Stimulated activated CD8-positive, alpha-beta memory T cell treated with anti-CD3 and anti-CD28 coated beads, Interleukin-7, amount 100 ng/mL, for 1 hour (primary cell): ENCODE measurements at places on chromosomes 1 and 21.

- no peak for DNase-seq
Observed at GRCh38 chr1:235809688-235810397, 56.9 kb downstream of the LYST start.

GRCh38 chr1:154975409-154976059, 1.1 kb downstream of the CKS1B start:
- no peak for DNase-seq

GRCh38 chr1:234775477-234776246, 165.7 kb upstream of the IRF2BP2 start:
- no peak for DNase-seq

- DNase-seq = no peak
Observed at GRCh38 chr21:31714741-31715365, 17.1 kb downstream of the SCAF4 start.

- no peak for DNase-seq
Observed at GRCh38 chr21:42307106-42307505, 8.1 kb downstream of the TFF3 start.

DNA sequence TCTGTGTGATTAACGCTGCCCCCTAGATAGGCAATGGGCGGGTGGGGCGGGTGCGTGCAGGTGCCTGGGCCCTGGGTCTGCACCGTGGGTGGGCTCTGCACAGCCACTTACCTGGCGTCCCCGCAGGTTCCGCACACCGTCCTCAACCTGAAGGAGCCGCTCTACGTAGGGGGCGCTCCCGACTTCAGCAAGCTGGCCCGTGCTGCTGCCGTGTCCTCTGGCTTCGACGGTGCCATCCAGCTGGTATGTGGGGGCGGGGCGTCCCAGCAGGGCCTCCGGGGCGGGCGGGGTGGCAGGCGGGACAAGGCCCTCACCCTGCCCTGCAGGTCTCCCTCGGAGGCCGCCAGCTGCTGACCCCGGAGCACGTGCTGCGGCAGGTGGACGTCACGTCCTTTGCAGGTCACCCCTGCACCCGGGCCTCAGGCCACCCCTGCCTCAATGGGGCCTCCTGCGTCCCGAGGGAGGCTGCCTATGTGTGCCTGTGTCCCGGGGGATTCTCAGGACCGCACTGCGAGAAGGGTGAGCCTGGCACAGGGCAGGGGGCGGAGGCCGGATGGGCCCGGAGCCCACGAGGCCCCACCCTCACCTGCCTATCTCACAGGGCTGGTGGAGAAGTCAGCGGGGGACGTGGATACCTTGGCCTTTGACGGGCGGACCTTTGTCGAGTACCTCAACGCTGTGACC, 22.8 kb downstream of the RNF223 start:
- DNase-seq = no peak

DNA sequence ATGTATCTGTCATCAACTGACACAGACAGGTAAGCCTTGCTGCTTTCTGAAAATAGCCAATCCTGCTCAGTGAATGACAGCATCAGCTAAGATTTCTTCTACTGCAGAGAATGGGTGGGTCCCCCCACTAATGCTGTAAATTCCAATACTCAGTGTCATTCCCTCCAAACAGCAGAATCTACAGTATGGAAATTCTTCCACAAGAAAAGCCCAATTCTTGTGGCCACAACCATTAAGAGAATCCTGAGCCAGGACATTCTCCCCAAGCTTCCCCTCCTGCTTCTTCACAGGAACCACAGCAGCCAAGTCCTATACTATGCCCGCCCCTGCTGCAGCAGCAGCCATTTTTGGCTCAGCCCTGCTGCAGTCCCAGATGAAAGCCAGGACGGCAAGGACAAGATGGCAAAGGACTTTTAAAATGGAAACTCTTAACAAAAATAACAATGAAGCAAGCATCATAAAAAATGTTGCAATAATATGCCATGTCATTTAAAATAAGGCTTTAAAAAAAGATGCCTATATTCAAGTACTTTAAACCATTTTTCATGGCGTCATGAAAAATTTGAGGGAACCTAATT, 26.8 kb downstream of the EIF4G3 start:
- no peak for DNase-seq

DNA sequence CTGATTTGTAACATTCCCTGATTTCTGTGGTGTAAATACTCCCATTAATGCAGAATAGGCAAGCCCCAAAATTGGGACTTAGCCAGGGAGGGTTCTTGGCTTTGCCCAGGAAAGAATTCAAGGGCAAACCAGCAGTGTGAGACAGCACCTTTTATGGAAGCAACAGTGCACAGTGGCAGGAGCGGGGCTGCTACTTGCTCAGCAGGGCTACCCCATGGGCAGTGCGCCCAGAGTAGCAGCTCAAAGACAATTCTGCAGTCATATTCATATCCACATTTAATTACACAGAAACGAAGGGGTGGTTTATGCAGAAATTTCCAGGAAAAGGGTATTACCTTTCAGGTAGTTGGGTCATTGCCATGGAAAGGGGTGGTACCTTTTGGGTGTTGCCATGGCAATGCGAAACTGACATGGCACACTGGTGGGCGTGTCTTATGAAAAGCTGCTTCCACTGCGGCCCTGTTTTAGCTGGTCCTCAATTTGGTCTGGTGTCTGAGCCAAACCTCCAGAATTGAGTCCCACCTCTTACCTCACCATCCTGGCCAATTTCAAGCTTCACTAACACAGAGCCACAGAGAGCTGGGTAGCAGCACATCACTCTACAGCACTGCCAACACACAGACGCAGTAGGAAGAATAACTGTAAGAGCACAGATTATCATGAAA, 35.9 kb downstream of the FHAD1 start:
- DNase-seq = no peak

DNA sequence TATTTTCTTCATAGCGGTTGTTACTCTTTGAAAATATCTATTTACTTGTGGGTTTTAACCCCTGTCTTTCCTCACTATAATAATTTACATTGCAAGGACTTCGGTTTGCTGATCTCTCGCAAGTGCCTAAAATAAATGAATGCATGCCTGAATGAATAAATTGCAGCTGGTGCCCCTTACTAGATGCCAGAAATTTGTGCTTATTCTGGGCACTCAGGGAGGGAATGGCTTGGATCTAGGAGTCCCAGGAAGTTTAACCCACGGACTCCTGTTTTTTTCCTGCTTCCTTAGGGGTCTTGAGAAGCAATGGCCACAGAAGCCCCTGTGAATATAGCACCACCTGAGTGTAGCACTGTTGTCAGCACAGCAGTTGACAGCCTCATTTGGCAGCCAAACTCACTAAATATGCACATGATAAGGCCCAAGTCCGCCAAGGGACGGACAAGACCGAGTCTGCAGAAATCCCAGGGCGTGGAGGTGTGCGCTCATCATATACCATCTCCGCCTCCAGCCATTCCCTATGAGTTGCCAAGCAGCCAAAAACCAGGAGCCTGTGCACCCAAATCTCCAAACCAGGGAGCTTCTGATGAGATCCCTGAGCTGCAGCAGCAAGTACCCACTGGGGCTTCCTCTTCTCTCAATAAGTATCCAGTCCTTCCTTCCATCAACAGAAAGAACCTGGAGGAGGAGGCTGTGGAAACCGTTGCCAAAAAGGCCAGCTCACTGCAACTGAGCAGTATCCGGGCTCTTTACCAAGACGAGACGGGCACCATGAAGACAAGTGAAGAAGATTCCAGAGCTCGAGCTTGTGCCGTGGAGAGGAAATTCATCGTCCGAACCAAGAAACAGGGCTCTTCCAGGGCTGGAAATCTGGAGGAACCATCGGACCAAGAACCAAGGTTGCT, 4.2 kb upstream of the PLA2G2C start:
- no peak for DNase-seq

DNA sequence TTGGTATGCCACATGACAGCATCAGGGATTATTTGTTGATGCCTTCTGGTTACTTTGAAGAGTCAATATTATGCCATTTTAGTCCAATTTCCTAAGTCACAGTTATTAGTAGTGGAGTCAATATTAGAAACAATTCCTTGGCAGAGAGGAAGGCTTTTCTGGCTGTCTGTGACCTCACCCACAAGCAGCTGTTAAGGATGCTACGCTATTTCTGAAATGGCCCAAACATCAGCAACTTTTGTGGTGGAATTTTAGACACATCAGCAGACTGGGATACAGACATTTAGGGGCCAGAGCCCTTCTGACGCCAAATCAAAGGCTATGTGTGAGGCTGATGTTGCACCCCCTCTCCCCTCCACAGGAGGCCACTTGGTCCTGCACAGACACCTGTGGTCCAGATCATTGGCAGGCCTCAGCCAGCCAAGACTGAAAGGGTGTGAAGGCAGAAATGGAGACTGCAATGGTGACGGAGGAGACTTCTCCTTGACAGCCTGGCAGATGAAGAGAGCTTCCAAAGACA, 9.2 kb upstream of the RXRG start:
- DNase-seq = no peak

DNA sequence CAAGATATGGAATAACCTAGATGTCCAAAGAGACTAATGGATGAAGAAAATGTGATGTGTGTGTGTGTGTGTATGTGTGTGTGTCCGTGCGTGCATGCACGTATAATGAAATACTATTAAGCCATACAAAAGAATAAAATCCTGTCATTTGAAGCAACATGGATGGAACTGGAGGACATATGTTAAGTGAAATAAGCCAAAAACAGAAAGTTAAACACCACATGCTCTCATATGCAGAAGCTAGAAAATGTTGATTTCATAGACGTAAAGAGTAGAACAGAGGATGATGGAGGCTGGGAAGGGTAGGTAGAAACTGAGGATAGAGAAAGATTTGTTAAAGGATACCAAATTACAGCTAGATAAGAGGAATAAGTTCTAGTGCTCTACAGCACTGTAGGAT, 133.7 kb downstream of the APP start:
- no peak for DNase-seq

- no peak for DNase-seq
Observed at GRCh38 chr1:53598966-53599365, 139.8 kb downstream of the DMRTB1 start.

GRCh38 chr1:9805006-9805508, 18.7 kb downstream of the CLSTN1 start:
- no peak for DNase-seq

DNA sequence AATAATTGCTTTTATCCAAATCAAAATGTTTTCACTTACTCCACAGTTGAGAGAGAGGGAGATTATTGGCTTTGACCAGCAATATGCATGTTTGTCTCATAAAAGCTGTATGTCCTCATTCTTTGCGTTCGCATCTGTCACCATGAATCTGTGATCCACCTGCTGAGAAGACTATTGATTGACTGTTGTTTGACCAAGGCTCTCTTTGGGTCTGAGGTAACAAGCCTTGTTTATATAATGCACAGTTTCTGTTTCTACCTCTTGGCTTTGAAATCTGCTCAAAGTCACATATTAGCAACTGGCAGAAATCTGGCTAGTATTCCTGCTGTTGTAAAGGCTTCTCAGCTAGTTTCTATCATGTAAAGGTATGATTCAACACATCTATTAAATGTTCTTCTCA, 157.0 kb downstream of the LYPLAL1 start:
- DNase-seq = no peak

DNA sequence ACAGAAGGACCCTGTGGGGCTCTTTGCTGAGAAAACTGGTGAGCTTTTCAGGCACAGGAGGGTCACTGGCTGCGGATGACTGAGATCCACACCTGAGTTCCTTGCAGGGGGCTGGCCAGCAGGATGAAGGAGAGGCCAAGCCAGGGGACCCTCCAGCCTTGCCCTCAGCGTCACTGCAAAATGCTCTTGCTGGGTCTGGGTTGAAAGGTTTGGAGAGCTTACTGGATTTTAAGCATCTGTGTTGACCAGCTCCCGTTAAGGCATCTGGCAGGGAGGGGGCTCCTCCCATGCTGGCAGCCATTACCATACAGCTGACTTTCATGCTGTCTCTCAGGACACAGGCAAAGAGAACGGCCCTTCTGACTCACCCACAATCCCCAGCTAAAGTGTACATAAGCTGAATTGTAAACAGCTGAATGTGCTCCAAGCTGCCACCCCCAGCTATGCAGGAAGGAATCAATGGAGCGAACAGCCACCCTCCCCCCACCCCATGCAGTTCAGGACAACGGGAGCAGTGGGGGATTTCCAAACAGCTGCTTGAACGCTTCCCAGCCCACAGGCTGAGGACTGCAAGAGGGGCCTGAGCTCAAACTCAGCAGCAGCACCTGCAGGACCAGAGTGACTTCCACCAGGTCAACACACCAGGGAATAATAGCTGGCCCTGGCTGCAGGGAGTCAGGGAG, 21.3 kb upstream of the A3GALT2 start:
- no peak for DNase-seq

DNA sequence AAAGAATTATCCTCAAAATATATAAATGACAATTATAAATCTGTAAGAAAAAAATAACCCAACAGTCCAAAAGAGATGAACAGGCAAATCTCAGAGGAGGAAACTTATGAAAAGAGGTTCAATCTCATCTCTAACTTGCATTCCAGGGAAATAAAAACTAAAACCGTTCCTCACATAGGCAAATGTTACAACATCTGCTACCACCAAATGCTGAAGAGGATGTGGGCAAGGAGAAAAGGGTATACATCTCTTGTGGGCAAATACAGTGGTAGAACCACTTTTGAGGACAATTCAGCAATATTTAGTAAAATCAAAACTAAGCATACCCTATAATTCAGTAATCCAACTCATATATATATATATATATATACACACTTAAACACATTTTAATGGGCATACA, 33.7 kb upstream of the SGIP1 start:
- DNase-seq = no peak

GRCh38 chr21:14414932-14415508, 32.1 kb upstream of the HSPA13 start:
- no peak for DNase-seq

DNA sequence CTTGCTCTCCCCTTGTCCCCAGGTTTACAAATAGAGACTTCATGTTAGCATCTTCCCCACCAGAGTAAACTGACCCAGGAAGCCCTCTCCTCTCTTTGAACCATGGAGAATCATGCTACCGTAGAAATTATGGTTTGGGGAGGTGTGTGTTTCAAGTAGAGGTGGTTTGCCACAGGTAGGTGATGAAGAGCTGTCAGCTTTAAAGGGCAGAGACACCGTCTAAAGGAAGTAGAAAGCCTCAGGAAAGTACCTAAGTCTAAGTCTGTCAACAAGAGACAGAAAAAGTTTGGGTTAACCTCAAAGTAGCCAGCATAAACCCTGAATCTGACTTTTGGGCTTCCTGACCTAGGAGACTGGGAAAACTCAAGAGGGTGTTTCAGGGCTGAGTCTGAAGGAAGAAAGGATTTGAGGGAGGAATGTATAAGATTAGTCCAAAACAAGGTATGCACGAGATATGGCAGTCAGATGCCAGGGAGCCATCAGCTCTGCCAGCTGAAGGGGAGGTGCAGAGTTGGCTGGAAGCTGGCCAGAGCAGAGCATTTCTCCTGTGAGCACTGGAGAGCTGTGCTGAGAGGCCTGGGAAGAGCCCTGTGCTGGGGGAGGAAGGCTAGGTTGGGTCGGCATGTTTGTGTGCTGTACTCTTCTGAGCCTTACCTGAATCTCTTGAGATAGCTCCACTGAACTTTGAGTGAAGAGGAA, 14.3 kb downstream of the ADAMTSL4 start:
- DNase-seq = no peak

- no peak for DNase-seq
Observed at GRCh38 chr1:66696771-66697170, 55.5 kb upstream of the DYNLT5 start.

- DNase-seq = no peak
Observed at GRCh38 chr1:5662744-5663126, 329.5 kb downstream of the NPHP4 start.
